ENCODE measurements at places on chromosomes 3 and 15. TPM values are rescaled to one million over a fixed set of nuclear protein-coding genes. Genes with fewer than 3 reads are reported as not detected.

The WDR72 gene
- not detected for total RNA-seq

The LSAMP gene
- 1.00 TPM for total RNA-seq

The KCNH8 gene
- total RNA-seq, result under 0.01 TPM

The FYCO1 gene
- 29.9 TPM for total RNA-seq

The RAB6B gene
- total RNA-seq, result 0.22 TPM

The ANKUB1 gene
- not detected for total RNA-seq

The CD200R1L gene
- total RNA-seq, result not detected

The LINGO1 gene
- total RNA-seq, result not detected

All from uterine smooth muscle cell (primary cell).